ENCODE measurements at places on chromosomes 6 and 20.
A peak's percentile ranks its signal among the peaks of the same experiment; 100 is the strongest.

DNA sequence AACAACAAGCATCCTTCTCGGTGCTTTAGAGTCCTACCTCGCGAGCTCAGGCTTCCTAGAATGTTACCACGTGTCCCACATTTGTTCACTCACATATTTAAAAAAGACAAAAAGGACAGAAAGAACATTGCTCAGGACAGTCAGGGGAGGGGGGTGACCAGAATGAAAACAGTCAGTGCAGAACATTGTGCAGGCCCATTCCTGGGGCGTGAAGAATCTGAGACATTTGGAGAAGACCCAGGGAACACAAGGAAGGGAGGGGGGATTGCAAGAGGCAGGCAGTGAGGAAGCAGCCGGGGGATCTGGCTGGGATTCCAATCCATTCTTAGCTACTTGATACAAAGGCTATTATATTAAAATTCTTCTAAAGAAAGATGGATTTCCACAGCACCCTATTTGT is 270.4 kb upstream of the CITED2 start:
- no peak for DNase-seq

DNA sequence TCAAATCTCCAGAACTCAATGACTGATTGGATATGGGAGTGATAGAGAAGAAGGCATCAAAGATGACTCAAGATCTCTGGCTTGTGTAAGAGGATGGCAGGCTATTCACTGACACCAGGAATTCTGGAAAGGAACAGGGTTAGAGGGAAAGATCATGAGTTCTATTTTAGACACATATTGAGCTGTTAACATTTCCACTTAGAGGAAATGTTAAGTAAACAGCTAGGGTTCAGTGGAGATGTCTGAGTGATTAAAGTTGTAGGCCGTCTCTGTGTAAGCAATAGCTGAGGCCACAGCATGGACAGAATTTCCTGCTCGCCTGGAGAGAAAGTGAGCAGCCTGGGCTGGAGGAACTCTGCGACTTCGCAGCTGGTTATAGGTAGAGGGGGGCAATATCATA is 21.0 kb downstream of the ZC3H12D start:
- no peak for DNase-seq

DNA sequence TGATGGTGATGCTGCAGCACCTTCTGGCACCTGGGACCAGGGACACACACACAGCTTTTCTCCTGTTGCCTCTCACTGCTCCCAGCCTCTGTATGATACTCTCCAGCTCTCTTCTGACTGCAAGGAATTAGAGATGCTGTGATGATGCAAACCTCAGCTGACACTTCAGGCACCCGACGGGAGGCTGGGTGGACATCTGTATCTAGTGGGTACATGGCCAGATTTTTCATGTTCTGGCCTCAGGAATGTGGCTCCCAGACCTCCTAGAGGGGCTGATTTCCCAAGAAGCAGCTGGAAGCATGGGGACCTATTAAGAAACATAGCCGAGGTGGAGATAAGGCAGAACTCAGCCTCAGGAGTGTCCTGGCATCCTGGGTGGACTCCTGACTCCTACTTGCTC is 6.8 kb upstream of the EPB41L1 start:
- DNase-seq: no peak

DNA sequence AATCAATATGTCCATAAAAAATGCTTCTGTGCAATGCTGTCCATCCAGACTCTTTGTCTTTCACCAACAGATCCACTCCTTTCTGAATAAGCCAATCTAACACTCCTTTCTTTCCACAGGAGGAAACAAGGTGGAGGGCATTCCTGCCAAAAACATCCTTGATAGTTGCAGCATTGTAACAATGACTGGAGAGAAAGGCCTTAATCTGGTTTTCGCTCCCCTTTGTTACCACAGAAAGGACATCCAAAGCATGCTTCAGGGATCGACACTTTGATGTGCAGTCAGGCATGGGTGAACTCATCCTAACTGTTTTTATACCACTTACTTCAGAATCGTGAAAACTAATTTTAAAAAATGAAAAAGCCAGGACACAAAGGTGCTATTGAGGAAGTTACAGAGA is 7.4 kb downstream of the IBTK start:
- DNase-seq: no peak

GRCh38 chr6:113293423-113293740 is 563.8 kb upstream of the MARCKS start:
- DNase-seq: no peak

DNA sequence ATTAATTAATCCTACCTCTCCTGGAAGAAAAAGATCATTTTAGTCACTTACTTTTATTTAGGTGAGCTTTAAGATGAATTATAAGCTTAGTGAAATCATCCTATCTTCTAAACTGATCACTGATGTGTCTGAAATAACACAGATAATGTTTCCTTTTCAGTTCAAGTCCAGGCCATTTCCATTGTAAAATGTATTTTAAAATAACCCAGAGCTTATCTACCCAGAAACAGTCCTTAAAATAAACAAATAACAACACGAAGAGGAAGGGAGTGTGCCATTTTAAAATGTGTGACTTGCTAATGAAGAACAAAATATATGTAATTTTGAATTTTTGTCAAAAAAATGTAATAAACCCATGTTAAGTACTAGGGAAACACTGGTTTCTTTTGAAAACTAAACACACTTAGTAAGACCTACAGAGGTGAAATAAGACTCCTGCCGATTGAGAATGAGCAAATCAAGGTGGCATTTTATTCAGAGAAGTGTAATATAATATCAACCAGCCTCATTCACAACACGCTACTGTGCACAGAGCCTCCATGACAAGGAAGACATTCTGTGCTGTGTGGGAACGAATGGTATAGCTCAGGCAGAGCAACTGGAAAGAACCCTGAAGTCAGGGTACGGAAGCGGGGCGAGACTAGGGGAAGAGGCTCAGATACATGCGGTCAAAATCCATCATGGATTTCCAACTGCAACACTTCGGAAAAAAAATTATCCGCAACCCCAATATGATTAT is 7.7 kb downstream of the LRP11 start:
- DNase-seq: no peak

- DNase-seq: no peak
Observed at GRCh38 chr6:111337829-111338236, 145.2 kb downstream of the REV3L start.

GRCh38 chr6:153831350-153832078 is 207.5 kb upstream of the OPRM1 start:
- DNase-seq: no peak

DNA sequence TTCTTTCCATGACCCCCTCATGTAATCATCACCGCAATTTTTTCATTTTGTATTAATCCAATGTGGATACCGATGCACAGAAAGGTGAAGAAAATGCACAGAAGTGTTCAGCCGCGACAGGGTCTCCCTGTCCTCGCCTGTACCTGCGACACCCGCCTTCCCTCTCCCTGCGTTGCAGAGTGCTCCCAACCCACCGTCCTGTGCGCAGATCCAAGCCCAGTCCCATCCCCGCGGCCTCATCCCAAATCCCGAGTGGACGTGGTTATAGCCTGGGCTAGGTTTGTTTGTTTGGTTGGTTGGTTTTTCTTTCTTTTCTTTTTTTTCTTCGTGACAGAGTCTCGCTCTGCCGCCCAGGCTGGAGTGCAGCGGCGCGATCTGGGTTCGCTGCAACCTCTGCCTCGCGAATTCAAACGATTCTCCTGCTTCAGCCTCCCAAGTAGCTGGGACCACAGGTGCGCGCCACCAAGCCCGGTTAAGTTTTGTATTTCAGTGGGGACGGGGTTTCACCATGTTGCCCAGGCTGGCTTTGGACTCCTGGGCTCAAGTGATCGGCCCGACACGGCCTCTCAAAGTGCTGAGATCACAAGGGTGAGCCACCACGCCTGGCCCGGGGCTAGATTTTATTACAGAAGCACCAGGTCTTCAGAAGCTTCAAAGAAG is 536 bp upstream of the RAET1G start:
- DNase-seq: no peak

- DNase-seq: no peak
Observed at GRCh38 chr6:108145639-108146038, 20.2 kb upstream of the NR2E1 start.

DNA sequence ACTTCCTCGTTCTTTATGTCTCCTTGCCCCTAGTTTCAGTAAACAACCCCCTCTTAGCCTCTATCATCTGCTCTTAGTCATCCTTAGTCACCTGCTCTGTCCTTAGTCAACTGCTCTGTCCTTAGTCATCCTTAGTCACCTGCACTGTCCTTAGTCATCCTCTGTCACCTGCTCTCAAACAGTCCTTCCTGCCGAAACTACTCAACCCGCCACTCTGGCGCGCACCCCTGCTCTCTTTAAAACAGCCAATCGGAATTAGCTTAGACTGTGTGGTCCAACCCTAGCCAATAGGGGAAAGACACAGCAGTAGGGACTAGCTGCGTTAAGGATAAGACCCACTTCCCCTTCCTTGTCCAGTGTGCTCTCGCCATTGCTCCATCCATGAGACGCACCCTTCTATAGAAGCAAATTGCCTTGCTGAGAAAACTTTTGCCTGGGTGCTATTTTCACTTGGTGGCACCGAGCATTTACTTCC is 73.9 kb downstream of the BACH2 start:
- no peak for DNase-seq

- peak; percentile 75 for DNase-seq
Observed at GRCh38 chr6:132400883-132401617, at the start of gene MOXD1. Gene MOXD1, minus strand, starts transcription at chr6:132401475. Its CDS starts 49 bp downstream, at chr6:132401426.

- no peak for DNase-seq
Observed at GRCh38 chr6:16043171-16044135, 85.4 kb upstream of the MYLIP start.
